ENCODE measurements at places on chromosomes 5 and 9. TPM values are rescaled to one million over a fixed set of nuclear protein-coding genes. Genes with fewer than 3 reads are reported as not detected.

The ENC1 gene
- 31.6 TPM for total RNA-seq

The CCL19 gene
- 2.4 TPM for total RNA-seq

The EFNA5 gene
- 2.0 TPM for total RNA-seq

The BAAT gene
- not detected for total RNA-seq

The ARHGEF39 gene
- 0.94 TPM for total RNA-seq

The AQP7 gene
- total RNA-seq = 2.3 TPM

The MRPL36 gene
- 50.3 TPM for total RNA-seq

The PBX3 gene
- 133 TPM for total RNA-seq

The INSL6 gene
- total RNA-seq = not detected

The MAMDC4 gene
- total RNA-seq = 3.0 TPM

The SGTB gene
- 7.1 TPM for total RNA-seq

The F2RL1 gene
- 1.2 TPM for total RNA-seq

The RAI14 gene
- 45.8 TPM for total RNA-seq

The CCDC192 gene
- total RNA-seq = not detected

The BTF3 gene
- 424 TPM for total RNA-seq

The PLPPR1 gene
- not detected for total RNA-seq

The TMEM252 gene
- total RNA-seq = not detected
